ENCODE measurements at places on chromosomes 4 and X.

GRCh38 chr4:112677519-112678091 is 40.7 kb downstream of the LARP7 start:
- DNase-seq = no peak

- no peak for DNase-seq
These were observed 17.4 kb downstream of the ATP5ME start for GRCh38 chr4:656436-657337.

- no peak for DNase-seq
These were observed 9.5 kb downstream of the FRMD7 start for GRCh38 chrX:132118358-132118757.

GRCh38 chr4:16820329-16820728 is 78.1 kb downstream of the LDB2 start:
- no peak for DNase-seq

DNA sequence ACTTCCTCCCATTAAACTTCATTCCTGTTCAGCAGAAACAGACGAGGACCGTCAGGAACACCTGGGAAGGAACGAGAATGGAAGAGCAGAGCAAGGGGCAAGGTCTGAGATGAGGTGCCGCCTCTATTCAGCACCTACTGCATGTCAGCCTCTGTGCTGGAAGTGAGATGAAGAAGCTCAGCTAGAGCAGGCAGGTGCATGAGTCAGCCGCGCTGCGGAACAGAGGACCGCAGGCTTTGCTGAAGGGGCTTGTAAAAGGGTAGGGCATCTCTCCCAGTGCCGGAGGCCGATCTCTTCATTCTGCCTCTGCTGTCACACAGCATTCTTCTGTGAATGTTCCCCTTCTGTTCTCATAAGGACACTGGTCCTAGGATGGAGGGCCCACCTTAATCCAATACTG is 6.1 kb upstream of the ABLIM2 start:
- no peak for DNase-seq

- DNase-seq = no peak
These were observed 111.0 kb upstream of the MAD2L1 start for GRCh38 chr4:120177603-120178002.

- no peak for DNase-seq
These were observed 172.7 kb upstream of the GIMD1 start for GRCh38 chr4:106541253-106541652.

- DNase-seq = no peak
These were observed 356.8 kb upstream of the PCDH10 start for GRCh38 chr4:132792310-132792709.

DNA sequence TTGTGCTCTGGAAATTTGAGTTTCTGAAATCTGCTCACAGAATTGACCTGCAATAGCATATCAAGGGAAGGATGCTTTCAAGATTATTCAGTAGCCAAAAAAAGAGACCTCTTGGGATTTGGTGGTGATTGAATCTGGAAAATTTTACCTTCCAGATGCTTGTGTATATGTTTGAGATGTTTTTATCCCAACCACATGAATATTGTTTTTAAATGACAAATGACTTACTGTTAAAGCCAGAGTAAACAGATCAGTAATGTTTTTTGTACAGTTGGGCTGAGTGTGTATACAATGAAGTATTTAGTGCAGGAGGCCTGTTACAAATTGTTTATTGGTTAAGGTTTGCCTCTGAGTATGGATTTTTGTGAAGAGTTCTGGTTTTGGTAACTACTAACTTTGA is 126.5 kb downstream of the CBR4 start:
- no peak for DNase-seq

GRCh38 chr4:143575331-143575730 is 61.8 kb downstream of the SMARCA5 start:
- no peak for DNase-seq

DNA sequence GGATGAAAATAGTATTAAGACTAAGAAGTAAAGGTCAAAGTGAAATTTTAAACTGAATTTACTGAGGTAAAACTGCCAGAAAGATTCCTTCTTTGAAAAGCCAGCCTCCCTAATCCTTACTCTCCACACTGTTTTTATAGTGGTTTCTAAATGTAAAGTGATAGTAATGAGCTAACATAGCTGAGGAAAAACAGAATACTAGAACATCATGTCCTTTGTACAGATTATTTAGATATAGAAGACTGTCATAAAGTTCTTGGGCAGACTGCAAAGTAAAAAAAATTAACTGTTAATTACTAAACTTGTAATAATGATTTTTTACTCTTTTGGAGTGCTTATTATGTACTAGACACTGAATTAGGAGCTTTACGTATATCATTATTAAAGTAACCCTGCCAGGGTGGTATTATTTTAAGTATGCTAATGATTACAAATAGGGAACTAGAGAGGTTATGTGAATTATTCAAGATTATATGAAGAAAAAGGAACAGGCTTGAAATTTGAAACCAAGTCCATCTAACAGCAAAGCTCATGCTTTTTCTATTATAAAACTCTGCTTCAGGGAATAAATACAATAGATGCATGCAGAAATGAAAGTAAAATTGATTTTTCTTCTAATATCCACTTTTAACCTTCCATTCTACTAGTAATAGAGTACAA is 150.5 kb downstream of the TBCK start:
- DNase-seq = no peak

GRCh38 chr4:113969709-113970334 is 9.6 kb downstream of the ARSJ start:
- no peak for DNase-seq

- DNase-seq = no peak
These were observed 54.7 kb downstream of the AFF2 start for GRCh38 chrX:148555101-148555500.

DNA sequence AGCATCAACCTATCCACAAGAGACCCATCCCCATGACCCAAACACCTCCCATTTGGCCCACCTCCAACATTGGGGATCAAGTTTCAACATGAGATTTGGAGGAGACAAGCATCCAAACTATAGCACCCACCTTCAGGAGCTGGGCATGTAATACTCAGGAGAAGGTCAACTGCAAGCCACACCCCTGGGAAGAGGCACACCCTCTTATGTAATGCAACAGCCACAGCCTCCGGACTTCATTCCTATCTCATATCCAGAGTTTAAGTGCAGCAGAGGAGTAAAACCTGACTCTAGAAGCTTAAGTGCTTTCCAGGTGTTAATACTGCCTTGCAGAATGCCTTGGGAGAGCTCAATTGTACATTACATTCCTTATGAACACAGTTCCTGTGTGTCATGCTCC is 197.4 kb downstream of the PTTG2 start:
- no peak for DNase-seq

- DNase-seq = no peak
These were observed 66.7 kb upstream of the PRPS1 start for GRCh38 chrX:107561468-107562215.

- DNase-seq = no peak
These were observed 88.8 kb upstream of the FAM9B start for GRCh38 chrX:9122519-9123245.

DNA sequence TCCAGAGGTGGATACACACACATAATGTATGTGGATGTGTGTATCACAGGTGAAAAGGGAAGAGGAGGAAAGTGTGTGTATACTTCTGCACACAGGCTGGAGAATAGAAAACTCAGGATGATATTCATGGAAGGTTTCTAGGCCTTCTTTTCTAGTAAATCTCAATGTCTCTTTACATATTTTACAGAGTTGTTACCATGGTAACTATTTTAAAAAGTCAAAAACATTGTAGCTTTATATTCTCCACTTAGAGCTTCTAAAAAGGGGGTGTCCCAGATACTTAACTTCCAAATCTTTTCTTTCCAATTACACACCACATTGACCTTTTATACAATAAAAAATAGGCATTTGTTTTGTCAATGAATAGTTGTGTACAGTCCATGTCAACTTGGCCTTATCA is 604.8 kb upstream of the LCORL start:
- no peak for DNase-seq

- no peak for DNase-seq
These were observed 42.4 kb downstream of the MSX1 start for GRCh38 chr4:4901877-4902276.

DNA sequence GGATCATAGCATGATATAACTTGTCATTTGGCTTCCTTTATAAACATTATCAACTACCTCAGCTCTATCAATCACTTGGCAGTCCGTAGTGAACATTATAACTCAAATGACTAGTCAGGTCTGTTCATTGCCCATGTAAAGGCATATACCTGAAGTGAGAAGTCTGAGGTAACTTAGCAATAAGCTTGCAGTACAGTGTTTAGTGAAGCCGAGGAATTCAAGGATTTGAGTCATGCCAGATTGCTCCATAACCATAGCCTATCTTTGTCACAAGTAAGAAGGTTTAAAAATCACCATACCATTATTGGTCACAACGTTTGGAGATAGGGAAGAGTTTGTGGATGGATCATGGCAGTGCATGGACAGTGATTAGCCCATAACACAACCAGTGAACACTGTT is 41.6 kb downstream of the AR start:
- no peak for DNase-seq

- peak; percentile 41 for DNase-seq
These were observed 529 bp downstream of the DHRSX start for GRCh38 chrX:2500091-2500802.

DNA sequence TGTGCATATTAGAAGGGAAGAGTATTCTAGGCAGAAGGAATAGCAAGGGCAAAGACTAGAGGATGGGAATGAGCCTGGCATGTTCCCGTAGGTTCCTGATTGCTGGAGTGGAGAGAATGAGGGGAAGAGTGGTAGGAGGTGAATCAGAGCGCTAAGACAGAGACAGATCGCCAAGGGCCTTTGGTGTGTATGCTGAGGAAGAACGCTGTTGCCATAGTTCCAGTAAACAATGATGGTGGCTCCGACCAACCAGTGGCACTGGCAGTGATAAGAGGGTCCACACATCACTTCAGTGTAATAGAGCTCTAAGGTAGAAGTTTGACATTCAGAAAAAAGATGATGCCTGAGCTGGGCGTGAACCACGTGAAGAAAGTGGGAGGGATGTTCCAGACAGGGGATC is 966 bp downstream of the TBC1D25 start:
- no peak for DNase-seq

- DNase-seq = no peak
These were observed 3.3 kb upstream of the BBS7 start for GRCh38 chr4:121873604-121874003.

DNA sequence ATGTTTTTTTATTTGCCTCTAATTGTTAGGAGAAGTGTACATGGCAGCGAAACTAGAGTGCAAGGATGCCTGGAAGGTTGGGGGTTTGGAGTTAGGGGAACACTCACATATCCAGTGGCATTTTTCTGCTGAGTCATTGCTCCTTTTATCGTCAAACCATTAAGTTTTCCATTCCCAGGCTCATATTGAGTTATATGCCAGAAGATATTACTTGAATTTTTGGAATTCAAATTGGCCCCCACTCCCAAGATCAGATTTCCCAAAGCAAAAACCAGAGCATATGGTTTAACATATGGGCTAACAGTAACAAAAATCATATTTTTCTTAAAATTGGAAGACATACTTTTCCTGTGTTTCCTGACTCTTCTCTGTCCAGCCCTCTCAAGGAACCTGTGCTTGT is 152.7 kb downstream of the FSTL5 start:
- DNase-seq = no peak

GRCh38 chr4:79235095-79235494 is 90.8 kb downstream of the NAA11 start:
- DNase-seq = no peak

DNA sequence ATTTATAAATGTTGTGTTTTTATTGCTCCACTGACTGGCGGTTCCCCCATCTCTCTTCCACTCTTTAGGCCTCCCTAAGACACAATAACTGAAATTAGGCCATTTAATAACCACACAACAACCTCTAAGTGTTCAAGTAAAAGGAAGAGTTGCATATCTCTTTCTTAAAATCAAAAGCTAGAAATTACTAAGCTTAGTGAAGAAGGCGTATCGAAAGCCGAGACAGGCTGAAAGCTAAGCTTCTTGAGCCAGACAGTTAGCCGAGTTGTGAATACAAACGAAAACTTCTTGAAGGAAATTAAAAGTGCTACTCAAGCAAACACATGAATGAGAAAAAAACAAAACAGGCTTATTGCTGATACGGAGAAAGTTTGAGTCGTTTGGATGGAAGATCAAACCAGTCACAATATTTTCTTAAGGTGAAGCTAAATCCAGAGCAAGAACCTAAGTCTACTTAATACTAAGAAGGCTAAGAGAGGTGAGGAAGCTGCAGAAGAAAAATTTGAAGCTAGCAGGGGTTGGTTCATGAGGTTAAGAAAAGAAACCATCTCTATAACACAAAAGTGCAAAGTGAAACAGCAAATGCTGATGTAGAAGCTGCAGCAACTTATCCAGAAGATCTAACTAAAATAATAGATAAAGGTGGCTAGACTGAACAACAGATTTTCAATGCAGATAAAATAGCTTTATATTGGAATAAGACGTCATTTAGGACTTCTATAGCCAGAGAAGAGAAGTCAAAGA is 194.0 kb upstream of the TTC29 start:
- DNase-seq = no peak

- no peak for DNase-seq
These were observed 75.4 kb downstream of the ZAR1 start for GRCh38 chr4:48565362-48566033.

- DNase-seq = no peak
These were observed 13.5 kb downstream of the TIMP1 start for GRCh38 chrX:47595716-47596251.

DNA sequence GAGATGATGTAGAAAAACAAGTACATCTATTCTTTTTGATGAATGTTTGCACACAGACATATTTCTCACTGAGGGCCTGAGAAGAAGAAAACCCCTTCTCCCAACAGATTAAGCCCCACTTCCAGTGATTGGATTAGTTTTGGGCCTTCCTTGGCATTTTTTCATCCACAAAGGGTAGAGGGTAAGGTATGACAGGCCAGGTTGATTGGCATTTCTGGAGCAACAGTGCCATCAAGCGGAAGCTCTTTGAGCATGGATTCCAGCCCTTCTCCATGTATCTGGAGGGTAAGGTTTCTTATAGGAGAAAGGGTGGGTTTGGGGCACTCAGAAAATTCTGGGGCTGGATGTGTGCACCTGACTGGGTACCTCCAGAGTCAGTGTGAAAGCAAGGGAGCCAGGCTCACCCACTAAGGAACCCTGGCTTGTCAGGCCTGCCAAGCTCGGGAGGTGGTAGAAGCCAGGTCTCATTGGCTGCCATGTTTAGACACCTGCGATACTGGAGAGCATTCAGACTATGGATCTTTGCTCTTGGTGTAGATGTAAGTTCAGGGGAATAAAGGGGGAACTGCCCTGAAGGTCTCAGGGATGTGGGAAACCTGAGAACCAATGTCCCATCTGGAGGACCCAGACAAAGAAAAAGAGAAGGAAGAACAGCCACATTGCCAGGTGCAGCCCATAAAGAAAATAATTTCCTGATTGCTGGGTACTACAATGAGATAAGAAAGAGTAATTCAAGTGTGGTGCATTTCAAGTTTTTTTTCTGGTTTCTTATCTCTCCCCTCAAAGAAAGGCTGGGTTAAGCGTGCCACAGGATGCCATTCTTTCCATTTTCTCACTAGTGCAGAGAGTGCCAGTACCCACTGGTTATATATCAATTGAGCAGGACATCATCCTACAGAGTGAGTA is 222.3 kb upstream of the AGTR2 start:
- DNase-seq = peak; percentile 1

GRCh38 chrX:27241981-27242380 is 221.2 kb downstream of the PPP4R3C start:
- DNase-seq = no peak

All from CD4-positive, CD25-positive, alpha-beta regulatory T cell (primary cell).